ENCODE measurements at places on chromosomes 13 and 19.

DNA sequence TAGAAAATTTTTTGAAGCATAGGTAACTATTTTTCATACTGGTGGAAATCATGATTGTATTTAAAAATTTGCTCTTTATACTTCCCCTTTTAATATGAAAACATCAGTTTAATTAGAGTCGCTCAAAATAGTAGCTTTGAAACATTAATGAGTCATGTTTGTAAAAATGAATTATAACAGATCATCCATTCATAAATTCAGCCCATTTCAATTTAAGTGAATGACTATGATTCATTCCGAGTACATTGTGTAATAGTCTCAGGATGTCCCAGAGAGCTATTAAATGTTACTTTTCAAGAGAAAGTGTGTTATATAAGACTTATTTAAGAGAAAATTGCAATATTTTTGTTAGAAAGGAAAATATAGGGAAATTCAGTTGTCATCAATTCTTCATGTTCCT is 111.0 kb downstream of the FNDC3A start:
- peak; percentile 6 for DNase-seq

- DNase-seq = no peak
Measured at GRCh38 chr13:83216479-83217245, 665.6 kb downstream of the SLITRK1 start.

GRCh38 chr19:1549332-1549945 is 18.7 kb downstream of the MEX3D start:
- DNase-seq = no peak

GRCh38 chr19:44512326-44513298 is 12.3 kb upstream of the ZNF180 start:
- peak; percentile 9 for DNase-seq

DNA sequence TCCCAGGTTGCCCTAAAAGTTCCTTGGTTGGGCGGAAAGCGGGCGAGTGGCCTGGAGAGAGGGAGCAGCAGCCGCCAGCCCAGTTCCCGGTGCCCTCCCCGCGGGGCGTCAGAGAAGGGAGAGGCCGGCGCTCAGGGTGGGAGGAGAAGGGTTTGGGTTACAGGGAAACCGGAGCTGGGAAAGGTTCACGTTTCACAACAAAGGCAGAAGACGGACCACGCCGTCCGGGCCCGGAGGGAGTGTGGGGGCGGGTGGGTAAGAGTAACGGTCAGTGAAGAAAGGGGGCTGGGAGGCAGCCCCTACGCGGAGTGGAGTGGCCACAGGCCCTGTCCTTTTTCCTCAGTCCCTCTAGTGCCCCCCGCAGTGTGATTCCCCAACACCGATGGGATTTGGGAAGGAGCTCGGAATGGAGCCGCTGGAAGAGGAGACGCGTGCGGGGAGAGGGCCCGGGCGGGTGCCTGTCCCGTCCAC is 1.6 kb downstream of the SIX5 start:
- DNase-seq = peak; percentile 44

DNA sequence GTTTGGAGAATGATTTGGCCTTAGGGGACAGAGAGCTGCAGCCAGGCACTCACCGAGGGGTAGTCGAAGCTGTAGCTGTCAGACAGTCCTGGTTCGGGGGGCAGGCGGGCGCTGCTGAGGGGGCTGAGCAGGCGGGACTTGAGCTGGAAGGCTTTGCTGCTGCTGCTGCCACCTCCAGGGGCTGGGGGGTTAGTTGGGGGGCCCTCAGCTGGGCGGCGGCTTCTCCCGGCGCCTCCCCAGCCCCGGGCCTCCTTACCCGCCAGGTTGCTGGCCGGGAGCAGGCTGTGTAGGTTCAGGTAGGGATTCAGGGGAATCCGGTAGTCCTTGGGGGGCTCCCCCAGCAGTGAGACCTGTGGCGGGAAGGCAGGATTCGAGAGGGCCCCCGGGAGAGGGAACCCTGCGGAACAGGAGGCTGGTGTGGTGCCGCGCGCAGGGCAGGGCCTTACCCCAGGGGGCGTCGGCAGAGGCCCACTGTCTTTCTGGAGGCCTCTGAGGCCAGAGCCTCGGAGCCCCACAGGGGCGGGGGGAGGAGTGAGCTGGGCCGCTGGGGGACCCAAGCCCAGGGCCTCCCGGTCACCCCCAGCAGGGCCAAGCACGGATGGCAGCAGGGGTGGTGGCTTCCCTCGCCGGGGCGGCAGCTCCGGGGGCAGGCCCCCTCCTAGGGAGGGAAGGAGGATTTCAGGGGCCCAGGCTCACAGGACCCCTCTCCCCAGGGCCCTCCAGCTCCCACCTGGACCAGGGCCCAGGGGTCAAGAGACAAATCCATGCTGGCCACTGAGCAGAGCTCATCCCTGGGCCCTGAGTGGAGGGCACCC is 5.0 kb upstream of the FDX2 start:
- DNase-seq = no peak

- no peak for DNase-seq
Measured at GRCh38 chr13:25171170-25171516, 945 bp downstream of the AMER2 start.

DNA sequence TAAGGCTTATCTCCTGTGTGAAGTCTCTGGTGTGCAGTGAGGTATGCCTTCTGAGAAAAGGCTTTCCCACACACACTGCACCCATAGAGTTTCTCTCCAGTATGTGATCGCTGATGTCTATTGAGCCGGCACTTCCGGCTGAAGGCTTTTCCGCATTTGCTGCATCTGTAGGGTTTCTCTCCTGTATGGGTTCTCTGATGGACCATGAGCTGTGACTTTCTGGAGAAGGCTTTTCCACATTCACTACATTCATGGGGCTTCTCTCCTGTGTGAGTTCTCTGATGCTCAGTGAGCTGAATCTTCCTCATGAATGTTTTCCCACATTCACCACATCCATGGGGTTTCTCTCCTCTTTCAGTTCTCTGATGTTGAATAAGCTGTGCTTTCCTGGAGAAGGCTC is 14.7 kb downstream of the ZNF577 start:
- DNase-seq = no peak

- no peak for DNase-seq
Measured at GRCh38 chr13:33466262-33466661, 180.7 kb upstream of the STARD13 start.

DNA sequence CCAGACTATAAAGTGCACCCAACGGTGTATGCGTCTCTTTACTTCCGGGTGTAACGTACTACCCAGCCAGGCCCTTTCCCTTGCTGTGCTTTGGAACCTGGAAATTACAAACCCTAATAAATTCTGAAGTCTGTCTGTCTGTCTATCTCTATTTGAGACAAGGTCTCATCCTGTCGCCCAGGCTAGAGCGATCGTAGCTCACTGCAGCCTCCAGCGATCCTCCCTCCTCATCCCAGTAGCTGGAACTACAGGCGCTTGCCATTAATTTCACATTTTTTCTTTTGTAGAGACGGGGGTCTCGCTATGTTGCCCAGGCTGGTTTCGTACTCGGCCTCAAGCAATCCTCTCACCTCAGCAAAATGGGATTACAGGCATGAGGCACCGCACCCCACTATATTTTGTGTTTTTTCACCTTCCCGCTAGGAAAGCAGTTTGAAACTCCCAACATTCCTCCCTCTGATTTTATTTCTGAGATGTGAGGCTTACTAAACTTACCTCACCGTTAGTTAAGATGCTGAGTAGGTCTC is 469 bp upstream of the RNF6 start:
- DNase-seq = no peak

GRCh38 chr13:46484561-46484960 is 68.4 kb upstream of the LRCH1 start:
- no peak for DNase-seq

DNA sequence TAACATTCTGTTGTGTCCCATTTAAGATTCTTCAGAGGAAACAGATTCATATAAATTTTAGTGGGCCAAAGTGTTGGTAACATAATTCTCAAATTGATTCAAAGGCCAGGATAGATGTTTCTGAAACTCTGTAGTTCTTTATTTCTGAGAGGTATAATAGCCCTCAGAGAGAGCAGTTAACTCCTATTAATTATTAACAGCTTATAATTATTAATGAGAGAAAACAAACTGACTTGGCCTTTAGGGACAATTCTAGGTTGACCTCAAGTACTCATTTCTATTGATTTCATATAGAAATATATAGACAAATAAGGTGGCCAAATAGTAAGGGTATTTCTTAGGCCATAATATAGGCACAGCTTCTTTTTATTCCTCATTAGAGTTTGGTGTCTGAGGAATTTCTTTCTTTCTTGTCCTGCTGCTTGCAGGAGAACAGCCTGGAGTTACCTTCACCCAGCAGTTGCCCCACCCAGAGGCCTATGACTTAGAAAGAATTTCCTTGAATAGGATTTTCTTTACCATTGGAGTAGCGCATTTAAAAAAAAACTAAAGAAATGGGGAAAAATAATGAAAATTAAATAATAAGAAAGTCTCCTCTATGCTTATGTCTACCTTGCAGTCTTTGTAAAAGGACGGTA is 1430.1 kb upstream of the SPRY2 start:
- no peak for DNase-seq

- no peak for DNase-seq
Measured at GRCh38 chr19:16373532-16373931, 48.9 kb downstream of the KLF2 start.

DNA sequence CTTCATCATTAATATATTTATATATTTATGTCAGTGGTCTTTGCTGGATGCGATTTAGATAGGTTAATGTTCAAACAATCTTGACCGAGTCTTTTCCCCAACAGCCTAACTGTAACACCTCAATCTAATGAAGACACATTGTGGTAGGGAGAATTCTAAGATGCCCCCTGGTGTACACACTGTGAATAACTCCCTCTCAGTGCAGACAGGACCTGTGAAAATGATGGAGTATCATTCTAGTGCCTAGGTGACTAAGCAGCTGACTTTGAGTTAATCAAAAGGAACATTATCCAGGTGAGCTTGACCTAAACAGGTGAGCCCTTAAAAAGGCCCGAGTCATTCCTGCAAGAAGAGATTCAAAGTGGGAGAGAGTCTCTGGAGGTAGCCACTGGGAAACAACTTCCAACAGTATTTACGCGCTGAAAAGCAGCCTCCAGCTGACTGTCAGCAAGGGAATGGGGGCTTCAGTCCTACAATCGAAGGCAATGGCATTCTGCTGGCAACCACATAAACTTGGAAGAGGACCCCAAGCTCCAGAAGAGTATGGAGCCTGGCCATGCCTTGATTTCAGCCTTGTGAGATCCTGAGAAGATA is 28.0 kb upstream of the KBTBD7 start:
- peak; percentile 56 for DNase-seq

GRCh38 chr13:77545626-77546412 is 10.3 kb downstream of the SCEL start:
- DNase-seq = no peak

- DNase-seq = no peak
Measured at GRCh38 chr19:16228637-16229321, 31.1 kb downstream of the AP1M1 start.

DNA sequence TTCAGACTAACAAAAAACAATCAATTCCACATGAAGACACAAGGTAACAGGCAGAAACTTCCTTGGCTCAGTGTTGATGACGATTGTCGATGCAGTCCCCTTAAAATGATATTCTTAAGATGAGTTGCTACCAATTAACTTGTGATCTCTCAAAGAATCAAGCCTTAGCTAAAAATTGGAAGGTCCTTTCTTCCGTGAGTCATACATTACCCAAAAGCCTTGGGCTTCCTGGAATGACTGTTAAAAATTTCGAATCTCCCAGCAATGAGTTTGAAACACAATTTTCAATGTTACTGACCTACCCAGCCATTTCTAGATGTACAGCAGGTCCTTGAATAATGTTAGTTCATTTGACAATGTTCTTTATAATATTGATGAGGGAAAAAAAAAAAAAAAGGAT is 28.0 kb upstream of the RB1 start:
- no peak for DNase-seq

- DNase-seq = no peak
Measured at GRCh38 chr13:29434217-29434945, 161.1 kb downstream of the SLC7A1 start.

DNA sequence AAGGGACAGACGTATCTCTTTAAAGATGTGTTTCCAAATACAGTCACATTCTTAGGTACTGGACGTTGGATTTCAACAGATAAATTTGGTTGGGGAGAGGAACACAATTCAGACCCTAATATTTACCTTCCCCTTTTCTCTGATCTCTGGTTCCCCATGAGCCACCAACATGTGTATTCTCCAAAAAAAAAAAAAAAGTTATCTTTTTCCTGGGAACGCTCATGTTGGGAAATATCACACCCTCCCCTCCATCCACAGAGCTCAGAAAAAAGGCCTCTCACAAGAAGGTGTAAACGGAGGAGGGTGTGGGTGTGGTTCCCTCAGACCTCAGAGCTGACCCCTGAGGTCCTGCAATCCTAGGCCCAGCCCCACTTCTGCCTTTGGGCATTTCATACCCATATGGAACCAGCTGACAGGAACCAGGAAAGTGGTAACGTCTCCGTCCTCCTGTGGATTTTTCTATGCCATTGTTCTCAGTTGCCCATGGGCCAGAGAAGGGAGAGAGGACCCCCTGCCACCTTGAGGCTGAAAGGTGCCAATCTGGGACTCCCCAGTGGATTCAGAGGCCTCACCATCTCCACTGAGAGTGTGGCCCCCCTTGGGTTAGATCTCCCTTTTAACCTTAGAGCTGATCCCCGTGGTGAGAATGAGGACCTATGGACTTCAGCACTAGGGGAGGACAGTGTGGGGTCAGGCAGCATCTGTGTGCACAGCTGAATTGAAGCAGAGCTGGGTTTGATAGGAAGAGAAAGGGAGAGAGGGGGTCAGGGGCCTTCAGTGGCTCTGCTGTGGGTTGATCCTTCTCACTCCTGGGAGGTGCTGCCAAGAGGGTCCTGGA is 8.4 kb upstream of the SIGLEC12 start:
- DNase-seq = no peak

DNA sequence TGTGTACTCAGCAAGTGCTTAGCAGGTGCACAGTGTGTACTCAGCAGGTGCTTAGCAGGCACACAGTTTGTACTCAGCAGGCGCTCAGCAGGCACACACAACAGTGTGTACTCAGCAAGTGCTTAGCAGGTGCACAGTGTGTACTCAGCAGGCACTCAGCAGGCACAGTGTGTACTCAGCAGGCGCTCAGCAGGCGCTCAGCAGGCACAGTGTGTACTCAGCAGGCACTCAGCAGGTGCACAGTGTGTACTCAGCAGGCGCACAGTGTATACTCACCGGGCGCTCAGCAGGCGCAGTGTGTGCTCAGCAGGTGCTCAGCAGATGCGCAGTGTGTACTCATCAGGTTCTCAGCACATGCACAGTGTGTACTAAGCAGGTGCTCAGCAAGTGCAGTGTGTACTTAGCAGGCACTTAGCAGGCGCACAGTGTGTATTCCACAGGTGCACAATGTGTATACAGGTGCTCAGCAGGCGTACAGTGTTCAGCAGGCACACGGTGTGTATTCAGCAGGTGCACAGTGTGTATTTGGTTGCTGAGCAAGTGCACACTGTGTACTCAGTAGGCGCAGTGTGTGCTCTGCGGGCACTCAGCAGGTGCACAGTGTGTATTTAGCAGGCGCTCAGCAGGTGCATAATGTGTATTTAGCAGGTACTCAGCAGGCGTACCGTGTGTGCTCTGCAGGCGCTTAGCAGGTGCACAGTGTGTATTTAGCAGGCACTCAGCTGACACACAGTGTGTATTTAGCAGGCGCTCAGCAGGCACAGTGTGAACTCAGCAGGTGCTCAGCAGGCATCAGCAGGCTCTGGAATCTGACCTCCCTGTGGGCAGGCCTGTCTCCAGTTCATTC is 15.1 kb downstream of the CRTC1 start:
- DNase-seq = no peak

- peak; percentile 93 for DNase-seq
Measured at GRCh38 chr19:7197760-7198696, 96.2 kb downstream of the INSR start.

GRCh38 chr13:36190771-36191170 is 23.6 kb downstream of the SOHLH2 start:
- no peak for DNase-seq

All from LoVo (cell line).